ENCODE measurements at places on chromosomes 7 and 10.

DNA sequence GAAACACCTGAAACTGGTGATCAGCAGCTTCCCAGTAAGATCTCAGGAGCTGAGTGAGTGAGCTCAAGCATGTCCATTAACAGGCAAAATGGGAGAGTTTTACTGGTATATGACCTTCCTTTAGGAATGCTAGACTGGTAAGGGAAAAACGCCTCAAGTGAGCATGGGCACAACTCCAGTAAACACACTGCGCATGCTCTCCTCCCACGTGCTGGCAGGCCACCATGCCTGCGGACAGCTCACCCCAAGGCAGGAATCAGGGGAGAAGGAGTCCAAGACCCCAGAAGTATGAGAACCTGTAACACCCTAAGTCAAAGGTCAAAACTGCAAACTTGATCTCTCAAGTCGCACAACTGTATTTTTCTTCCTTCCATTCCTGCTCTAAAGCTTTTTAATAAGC is 128.3 kb downstream of the CD36 start:
- DNase-seq = no peak

GRCh38 chr7:52436278-52436677 is 599.2 kb upstream of the POM121L12 start:
- no peak for DNase-seq

- DNase-seq = no peak
Observed at GRCh38 chr7:136807598-136807997, 60.9 kb upstream of the CHRM2 start.

GRCh38 chr7:13327669-13328068 is 640.2 kb downstream of the ARL4A start:
- DNase-seq = no peak

DNA sequence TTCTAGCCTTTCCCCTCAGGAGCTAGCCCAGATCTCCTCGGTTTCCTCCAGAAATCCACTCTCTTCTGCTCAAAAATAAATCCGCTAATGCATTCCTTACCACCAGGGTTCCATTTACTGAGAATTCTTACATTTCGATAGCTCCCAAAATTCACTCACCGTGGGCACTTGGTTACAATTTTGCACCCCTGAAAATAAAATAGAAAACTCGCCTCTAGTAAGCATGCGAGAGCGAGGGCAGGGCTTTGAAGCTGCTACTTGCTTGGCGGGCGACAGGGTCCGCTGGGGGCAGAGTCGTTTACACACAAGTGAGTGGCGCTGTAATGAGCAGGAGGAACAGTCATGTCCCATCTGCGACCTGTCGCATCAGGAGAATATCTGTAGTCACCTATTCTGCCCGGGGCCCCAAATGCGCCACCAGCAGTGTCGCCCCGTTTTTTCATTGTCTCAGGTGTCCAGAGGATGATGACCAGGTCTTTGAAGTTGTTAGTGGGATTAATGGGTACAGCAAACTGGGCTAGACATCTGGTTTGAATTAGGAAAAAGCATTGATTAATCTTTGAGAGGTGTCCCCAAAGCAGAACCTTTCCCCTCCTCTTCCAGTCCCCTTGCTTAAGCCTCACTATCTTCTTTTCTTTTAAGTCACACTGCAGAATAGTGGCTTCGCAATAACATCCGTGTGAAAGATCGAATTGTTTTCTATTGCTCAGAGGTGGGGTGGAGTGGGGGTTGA is 1.2 kb upstream of the MEOX2 start:
- DNase-seq = no peak

Measured in T follicular helper cell (primary cell).